Ecto neural progenitor cell (in vitro differentiated cells): ENCODE measurements at places on chromosomes 5 and 9.

- no peak for DNase-seq
These were observed 30.1 kb upstream of the SNX24 start for GRCh38 chr5:122815218-122815767.

- no peak for DNase-seq
These were observed 20.8 kb upstream of the CKMT2 start for GRCh38 chr5:81212211-81212751.

- peak; percentile 92 for DNase-seq
These were observed at the start of gene MCC for GRCh38 chr5:113487781-113488644. Gene MCC, minus strand, starts transcription at chr5:113488453.

DNA sequence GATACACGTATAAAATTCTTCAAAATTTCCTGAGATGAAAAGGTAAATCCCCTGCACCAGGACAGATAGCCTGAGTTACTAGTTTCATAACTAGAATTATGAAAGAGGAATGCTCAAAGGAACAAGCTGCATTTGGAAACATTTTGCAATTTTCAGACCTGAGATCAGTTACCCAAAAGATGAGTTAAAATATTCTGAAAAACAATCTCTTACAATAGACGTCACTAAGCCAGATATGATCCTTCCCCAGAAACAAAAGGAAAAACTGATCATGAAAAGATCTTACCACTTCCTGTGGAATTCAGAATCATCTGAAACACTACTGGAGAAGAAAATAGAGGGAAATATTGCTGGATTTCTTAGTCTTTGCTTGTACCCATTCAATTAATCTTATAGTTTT is 204.7 kb downstream of the ARRDC3 start:
- no peak for DNase-seq

GRCh38 chr9:29319736-29320513 is 1746.6 kb upstream of the C9orf72 start:
- DNase-seq: no peak

DNA sequence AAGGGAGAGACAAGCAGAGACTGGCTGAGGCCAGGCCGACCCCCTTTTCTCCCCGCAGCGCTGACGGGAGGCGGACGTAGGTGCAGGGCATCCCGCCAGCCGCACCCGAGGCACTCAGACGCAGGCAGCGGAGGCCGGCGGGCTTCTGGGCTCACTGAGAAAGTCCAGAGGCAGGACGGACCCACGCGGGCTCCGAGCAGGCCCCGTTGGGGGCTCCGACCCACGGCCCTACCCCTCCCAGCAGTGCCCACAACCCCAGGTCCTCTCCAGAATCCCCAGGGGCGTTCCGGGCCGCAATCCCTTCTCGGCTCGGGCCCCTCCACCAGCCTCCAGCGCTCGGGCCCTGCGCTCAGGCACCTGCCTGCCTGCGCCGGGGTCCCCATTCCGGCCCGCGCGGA is 543 bp downstream of the MTMR12 start:
- DNase-seq: peak; percentile 72

DNA sequence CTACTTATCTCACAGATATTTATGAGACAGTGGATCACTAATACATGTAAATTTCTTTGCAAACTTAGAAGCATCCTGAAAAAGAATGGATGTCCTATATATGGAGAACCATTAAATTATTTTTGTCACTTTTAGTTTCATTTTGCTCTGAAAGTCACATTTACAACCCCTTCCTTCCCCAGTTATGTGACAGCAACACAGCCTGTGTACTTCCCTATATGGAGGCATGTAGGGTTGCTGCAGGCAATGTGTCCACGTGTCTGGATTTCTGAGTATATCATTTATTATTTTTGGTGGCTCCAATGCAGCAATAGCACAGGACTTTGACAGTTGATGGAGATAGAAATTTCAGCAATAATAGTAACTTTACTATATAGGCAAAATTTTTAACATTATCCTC is 156.4 kb downstream of the ST8SIA4 start:
- no peak for DNase-seq

DNA sequence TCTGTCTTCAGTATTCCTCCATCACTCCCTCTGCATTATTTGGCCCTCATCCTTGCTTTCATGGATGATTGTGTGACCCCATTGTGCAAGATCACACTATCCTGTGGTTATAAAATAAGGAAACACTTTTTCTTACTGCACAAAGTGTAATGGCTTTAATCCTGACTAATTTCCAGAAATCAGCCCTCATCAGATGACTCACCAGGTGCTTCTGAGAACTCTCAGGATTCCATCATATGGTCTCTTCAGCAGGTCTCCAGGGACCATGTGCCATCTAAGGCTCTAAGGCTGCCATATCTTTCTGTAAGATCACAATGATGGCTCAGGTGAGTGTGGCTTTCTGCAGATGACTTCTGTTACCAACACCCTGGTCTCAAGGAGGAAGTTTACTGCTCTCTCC is 27.3 kb upstream of the FER start:
- DNase-seq: no peak

DNA sequence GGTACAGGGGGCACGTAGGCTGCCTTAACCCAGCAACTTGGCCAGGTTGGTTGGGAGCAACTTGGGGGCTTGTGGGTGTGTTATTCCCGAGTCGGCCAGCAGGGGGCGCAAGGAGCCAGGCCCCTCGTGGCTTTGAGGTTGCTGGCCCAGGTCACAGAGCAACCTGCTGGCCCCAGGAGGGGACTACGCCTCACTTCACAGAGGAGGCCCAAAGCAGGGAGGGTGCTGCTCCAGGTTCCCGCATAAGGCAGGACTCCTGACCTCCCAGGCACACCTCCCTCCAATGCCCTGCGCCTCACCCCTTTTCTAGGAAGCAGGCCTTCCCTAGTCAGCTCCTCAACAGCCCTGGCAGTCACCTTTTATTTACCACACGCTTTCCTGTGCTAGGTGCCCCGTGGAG is 18.1 kb downstream of the KYAT1 start:
- peak; percentile 91 for DNase-seq

- DNase-seq: peak; percentile 92
These were observed at the start of gene NEUROG1 for GRCh38 chr5:135535820-135536801. Gene NEUROG1, minus strand, starts transcription at chr5:135535964. Its CDS starts 274 bp downstream, at chr5:135535690.

- DNase-seq: no peak
These were observed 202.4 kb upstream of the ZNF608 start for GRCh38 chr5:124948754-124949275.

GRCh38 chr9:94805051-94805489 is 78.6 kb downstream of the AOPEP start:
- DNase-seq: no peak

DNA sequence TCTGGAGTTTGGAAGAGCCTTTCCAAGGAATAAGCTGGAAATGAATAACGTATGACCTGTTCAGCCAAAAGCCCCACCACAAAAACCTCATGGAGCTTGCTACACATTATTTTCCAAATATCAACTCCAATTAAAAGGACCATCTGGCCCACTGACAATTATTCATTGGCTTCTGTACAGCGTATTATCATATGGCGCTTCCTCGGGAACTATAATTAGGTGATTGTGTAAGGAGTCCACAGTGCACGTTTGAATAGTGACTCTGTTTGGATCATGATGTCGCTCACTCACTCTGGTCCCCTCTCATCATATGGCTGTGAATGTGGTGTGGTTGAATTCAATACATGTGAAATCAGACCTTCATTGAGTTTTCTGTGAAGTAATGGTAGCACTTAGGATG is 52.1 kb downstream of the GDNF start:
- no peak for DNase-seq

DNA sequence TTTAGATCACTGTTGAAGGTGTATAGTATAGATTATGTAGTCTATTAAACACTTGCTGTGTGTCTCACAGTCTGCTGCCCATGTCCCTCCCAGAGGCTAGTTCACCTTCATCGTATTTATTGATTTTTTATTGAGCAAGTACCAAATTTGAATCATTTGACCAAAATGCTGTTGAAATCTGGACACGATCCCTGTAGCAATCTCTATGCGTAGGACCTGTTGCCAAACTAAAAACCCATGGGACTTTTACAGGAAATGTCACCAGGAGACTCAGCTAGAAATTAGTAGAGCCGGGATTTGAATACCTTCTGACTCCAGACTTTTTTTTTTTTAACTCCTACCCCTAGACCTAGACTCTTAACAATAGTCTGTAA is 17.5 kb downstream of the SLC31A1 start:
- no peak for DNase-seq

GRCh38 chr9:91835632-91836031 is 114.4 kb downstream of the ROR2 start:
- DNase-seq: no peak
